AG04450 (cell line): ENCODE measurements at places on chromosomes 5 and 9.

GRCh38 chr9:137396227-137396626 is 26.7 kb downstream of the EXD3 start:
- DNase-seq, result peak; percentile 72

GRCh38 chr5:40976836-40977235 is 67.5 kb downstream of the C7 start:
- no peak for DNase-seq

- no peak for DNase-seq
Measured at GRCh38 chr5:135313946-135314345, 85.1 kb downstream of the MACROH2A1 start.

GRCh38 chr9:99143655-99144054 is 38.7 kb downstream of the TGFBR1 start:
- DNase-seq, result no peak

DNA sequence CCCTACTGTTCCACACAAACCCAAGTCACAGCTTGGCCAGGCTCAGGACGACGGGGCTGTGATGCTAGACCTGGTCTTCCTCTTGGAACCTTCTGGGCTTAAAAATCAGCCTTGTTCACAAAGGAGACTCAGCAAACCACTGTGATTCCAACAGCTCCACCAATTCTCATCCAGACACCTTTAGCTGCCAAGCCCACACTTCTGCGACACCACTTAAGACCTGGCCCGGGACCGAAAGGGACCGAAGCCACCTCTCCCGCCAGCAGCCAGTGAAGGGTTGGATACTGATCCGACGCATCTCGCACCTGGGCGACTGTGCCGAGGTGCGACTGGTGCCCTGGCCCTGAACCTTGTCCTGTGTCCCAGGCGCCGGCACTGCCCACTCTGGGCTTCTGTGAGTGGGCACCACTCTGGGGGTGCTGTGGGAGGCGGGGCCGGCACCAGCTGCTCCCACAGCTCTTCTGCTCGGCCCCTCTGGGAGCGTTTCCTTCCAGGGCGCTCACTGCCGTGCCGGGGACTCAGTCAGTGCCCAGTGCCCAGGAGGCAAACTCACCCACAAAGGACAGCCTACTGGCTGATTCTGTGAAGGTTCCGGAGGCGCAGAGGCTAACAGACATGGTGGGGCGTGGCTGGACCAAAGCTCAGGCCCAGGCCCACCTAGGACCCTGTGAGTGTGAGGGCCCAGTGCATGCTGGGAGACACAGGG is 50.9 kb downstream of the EXD3 start:
- DNase-seq, result no peak

GRCh38 chr9:127751269-127752054 is 16.4 kb upstream of the TOR2A start:
- DNase-seq, result no peak

- no peak for DNase-seq
Measured at GRCh38 chr5:31334061-31334860, 140.8 kb downstream of the CDH6 start.

DNA sequence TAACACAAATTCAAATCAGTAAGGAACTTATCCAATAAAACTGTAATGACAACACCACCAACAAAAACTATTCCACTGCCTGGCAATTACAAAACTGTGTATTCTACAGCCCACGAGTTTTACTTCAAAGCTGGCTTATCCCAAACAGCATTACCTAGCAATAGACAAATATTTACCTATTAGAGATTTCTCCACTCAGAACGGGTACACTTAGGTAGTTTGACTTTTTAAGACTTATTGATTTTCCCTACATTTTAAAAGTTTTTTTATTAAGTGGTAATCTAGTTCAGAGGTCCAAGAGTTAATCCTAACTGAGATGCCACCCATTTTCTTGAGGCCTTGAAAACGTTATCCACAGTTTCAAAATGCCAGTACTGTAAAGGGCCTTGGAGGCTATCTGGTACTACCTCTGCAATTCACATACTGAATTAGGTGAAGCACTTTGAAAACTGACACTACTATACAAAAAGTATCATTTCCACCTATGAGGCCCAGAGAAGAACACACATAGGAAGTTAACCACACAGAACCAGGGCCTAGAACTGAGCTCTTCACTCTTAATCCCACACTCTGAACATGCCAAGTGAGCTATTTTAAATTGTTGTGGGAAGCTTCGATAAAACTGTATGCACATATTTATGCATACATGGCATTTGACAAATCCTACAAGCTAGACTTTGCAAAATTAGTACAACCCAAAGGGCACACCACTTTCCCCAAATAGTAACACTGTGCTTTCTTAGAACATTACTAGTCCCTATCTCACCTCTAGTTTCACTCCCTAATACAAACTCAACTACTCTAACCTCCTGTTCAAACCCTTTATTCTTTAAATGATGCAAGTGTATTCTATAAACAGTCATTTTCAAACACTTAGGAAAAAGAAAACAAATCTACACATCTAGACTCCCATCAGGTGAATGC is 2.1 kb downstream of the NADK2 start:
- no peak for DNase-seq

- no peak for DNase-seq
Measured at GRCh38 chr9:132832171-132832881, 45.8 kb downstream of the AK8 start.

- peak; percentile 4 for DNase-seq
Measured at GRCh38 chr9:104682642-104683041, 11.7 kb upstream of the OR13D1 start.

GRCh38 chr5:95734187-95734586 is 3.1 kb downstream of the RHOBTB3 start:
- no peak for DNase-seq

GRCh38 chr5:88890070-88890781 is 7.2 kb upstream of the MEF2C start:
- no peak for DNase-seq

DNA sequence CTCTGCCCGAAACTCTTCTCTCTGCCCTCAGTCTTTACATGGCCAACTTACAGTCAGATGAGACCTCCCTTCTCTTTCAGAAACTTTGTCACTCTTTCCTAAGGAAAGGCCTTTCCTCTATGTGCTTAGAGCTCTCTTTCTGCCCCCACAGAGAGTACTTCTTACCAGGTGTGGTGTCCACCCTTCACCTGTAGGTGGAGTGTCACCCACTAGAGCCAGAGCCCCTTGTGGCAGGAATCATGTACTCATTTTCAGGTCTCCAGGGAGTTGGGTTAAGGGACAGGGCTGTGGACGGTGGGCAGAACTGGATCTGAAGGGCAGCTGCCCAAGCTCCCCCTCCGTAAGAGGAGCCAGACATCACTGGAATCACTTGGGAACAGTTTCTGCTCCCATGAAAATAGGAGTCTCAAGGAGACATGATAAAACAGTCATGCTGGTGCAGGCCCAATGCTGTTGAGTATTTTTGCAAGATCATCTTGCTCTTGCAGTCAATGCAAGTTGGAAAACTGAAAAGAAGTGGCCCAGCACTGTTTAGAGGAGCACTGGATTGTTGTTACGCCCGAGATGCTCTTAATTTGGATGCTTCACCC is 436.7 kb downstream of the ZSWIM6 start:
- DNase-seq, result no peak

GRCh38 chr9:95425910-95426551 is 90.7 kb downstream of the PTCH1 start:
- no peak for DNase-seq

DNA sequence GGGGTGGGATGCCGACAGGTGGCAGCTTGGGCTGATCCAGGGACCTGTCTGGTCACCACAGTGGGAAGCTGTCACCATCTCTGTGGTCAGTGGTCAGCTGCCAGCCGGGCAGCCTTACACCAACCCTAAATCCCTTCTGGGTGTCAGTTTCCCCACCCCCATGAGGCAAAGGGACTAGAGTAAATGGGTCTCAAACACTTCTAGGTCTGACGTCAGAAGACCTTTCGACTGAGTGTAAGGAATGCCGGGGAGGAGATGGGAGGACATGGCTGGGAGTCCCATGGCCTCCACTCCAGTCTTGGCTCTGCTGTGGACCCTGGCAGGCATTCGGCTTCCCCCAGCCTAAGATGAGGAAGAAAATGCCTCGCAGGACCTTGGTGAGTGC is 40.3 kb upstream of the SLC25A51 start:
- no peak for DNase-seq

- no peak for DNase-seq
Measured at GRCh38 chr9:99181206-99181605, 40.5 kb downstream of the ALG2 start.

- DNase-seq, result peak; percentile 43
Measured at GRCh38 chr9:127131871-127132270, 9.4 kb upstream of the ANGPTL2 start.

DNA sequence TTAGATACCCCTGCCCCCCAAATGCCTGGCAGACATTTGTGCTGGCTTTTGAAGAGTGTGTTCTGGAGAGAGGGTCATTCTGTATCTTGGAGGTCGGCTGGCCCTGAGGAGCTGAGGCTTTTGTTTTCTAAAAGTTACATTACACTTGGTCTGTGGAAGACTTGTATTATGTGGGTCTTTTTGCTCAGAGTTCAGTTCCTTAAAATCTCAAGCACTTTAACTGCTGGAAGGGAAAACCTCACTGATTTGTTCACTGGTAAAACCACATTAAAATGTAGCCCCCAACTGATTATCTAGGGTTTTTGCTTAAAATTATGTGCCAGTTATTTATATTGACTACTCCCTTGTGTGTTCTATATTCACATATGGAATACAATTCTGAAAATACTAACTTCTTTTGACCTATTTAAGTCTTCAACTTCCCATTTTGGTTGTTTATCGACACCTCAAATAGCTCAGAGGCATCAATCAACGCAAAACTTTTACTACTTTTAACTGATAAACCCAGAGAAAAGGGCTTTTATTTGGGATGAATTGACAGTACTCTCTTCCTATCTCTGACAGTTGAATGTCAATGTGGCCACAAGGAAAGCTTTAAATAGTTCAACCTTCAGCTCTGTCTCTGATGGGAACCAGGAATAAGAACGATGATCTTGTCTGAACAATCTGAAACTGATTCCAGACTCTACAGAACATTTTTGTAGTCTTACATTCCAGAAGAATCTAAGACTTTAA is 54.0 kb upstream of the MAP3K1 start:
- no peak for DNase-seq

DNA sequence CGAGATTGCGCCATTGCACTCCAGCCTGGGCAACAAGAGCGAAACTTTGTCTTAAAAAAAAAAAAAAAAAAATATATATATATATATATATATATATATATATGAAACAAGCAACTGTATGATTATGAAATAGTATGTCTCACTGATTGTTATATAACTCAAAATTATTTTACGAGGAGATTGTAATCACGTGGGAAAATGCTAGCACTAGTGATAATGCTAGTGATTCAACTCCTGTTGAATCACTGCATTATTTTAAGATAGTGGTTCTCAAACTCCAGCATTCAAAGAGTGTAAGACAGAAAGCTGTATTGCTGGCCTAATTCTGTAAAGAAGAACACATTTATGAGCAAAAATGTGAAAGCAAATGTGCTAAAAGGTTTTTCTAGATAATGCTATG is 12.4 kb upstream of the PTPN3 start:
- no peak for DNase-seq

DNA sequence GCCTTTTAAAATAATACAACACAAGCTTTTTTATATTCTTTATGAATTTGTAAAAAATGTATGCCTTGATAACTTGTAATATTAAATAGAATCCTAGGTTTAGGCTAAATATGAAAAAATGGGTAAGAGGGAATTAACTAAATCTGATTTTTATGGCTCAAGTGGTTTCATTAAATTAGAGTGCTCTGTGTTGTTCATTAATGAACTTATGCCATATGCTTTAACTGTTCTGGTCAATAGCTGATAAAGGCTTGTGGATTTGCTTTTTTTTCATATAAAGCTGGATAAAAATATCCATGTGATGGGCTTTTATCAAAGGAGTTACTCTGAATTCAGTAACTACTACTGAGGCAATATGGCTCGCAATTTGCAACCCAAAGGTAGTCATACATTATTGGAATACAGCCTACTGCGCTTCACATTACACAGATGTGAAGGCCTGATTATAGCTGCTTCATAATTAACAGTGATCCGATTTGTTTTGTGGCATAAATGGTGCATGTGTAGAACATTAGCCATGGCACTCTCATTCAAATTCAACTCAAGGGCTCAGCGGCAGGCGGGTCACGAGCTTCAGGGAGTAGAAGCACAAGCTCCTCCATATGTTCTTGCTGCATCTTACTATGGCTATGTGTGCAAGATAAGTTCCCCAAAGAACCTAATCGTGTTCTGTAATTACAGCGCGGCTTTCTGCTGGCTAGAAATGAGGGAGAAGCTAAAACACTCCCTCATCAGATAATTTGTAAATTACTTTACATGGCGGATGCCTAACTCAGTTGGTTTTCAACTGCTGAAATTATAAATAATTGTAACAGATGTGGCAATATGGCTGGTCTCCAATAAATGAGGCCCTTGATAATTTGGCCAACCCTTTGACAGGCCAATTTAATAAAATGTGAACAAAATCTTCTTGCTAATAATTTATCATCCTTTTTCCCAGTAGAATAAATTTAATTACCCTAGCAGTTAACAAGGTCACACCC is 188.3 kb downstream of the CNTLN start:
- no peak for DNase-seq

GRCh38 chr5:94849821-94850736 is 231.6 kb downstream of the SLF1 start:
- DNase-seq, result peak; percentile 26

GRCh38 chr9:114945616-114946412 is 15.4 kb upstream of the TNFSF8 start:
- DNase-seq, result no peak

GRCh38 chr5:133663397-133664054 is 51.2 kb upstream of the FSTL4 start:
- DNase-seq, result no peak

DNA sequence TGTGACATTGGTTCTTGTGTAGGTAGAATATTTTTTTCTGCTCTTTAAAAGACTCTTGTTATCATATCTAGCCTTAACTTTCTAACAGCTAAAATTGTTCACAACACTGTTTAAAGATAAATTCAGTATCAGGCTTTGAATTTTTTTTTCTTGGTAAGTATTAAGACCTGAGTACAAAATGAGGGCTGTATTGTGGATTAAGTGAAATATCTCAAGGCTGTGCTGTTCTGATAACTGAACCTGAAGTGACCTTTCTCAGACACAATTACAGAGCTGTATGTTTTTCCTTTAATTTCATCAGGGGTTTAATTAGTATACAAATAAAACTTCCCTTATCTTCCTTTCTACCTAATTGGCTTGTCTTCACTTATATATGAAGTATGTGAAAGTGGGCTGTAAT is 290.5 kb downstream of the CCDC171 start:
- no peak for DNase-seq

DNA sequence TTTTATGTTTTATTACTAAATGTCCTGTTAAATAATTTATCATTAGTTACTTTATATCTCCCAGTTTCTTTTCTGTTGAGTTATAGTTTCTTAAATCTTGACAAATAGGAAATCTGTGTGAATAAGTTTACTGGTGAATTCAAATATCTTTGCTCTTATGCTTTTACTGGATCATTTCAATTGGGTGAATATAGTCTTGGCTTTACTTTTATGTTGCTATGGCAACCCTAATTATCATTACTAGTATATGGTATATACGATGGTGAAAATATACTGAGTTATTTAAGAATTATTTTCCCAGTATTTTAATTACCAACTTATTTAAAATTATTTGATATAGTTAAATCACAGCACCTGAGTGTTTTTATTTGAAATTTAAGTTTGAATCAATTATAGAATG is 363.0 kb downstream of the CDH10 start:
- DNase-seq, result no peak

GRCh38 chr5:2492476-2492875 is 259.0 kb downstream of the IRX2 start:
- DNase-seq, result no peak
